ENCODE measurements at places on chromosomes 16 and 17.

GRCh38 chr16:58487566-58488351, 12.2 kb upstream of the NDRG4 start:
- peak; percentile 80 for DNase-seq

GRCh38 chr16:64440005-64440404, 681.9 kb downstream of the CDH11 start:
- peak; percentile 28 for DNase-seq

GRCh38 chr16:78742501-78743283, 643.2 kb downstream of the WWOX start:
- no peak for DNase-seq

DNA sequence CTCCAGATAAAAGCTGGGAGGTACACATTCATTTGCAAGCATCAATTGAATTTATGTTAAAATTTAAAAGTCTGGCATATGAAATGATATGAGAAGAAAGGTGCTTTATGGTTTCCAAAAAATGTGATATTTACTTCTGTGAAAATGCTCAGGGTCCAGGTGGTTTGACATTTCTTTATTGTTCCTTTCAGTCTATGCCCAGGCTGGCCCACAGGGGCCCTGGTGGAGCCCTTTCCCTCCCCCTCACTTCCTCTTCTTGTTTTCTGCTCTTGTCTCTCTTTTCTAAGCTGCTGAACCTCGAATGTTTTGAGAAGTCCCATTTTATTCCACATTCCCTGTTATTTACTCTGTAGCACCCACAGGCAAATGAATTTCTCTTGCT, 127.8 kb downstream of the HS3ST3B1 start:
- no peak for DNase-seq

- DNase-seq: no peak
Measured at GRCh38 chr17:38447502-38448085, 19.3 kb downstream of the ARHGAP23 start.

GRCh38 chr16:86578061-86578599, at the start of gene FOXL1:
FOXL1 (plus strand) TSS chr16:86578549; CDS start chr16:86578724, 175 bp downstream.
- DNase-seq: peak; percentile 87

DNA sequence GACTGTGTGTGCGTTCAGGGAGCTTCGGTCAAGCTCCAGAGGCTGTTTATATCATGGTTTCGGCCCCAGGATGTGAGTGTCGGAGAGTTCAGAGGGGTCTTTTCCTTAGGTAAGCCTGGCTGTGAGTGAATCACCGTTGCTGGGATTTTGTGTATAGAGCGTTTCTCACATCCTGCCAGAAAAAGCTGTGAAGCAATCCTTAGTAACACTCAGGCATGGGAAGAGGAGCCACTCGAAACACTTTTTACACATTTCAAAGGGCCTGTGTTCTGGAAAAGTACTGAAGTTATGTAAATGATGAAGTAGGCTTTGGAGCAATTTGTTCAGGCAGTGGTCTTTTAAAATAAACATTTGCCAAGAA, 662 bp downstream of the PGS1 start:
- DNase-seq: peak; percentile 95

GRCh38 chr17:49715717-49716279, 8.0 kb upstream of the SLC35B1 start:
- DNase-seq: no peak

- no peak for DNase-seq
Measured at GRCh38 chr16:69114346-69114975, 9.0 kb downstream of the HAS3 start.

- no peak for DNase-seq
Measured at GRCh38 chr17:83171661-83172060, 92.3 kb downstream of the METRNL start.

DNA sequence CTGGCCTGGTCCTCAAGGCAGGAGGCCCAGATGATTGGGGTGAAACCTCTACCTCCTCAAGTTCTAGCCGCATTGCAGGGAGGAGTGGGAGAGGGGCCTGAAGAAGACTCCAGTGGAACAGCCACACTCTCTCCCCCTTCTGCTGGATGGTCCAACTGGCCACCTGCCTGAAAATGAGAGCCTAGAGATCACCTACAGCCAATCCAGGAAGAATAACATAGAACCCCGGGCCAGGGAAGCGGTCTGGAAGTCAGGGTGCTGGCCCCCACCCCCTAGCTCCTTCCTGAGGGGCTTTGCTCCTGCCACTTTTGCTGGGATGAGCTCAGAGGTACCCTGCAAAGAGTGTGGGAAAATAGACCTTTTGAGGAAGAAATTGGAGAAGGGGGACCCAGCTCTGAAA, 1.8 kb downstream of the SLC6A2 start:
- DNase-seq: no peak

DNA sequence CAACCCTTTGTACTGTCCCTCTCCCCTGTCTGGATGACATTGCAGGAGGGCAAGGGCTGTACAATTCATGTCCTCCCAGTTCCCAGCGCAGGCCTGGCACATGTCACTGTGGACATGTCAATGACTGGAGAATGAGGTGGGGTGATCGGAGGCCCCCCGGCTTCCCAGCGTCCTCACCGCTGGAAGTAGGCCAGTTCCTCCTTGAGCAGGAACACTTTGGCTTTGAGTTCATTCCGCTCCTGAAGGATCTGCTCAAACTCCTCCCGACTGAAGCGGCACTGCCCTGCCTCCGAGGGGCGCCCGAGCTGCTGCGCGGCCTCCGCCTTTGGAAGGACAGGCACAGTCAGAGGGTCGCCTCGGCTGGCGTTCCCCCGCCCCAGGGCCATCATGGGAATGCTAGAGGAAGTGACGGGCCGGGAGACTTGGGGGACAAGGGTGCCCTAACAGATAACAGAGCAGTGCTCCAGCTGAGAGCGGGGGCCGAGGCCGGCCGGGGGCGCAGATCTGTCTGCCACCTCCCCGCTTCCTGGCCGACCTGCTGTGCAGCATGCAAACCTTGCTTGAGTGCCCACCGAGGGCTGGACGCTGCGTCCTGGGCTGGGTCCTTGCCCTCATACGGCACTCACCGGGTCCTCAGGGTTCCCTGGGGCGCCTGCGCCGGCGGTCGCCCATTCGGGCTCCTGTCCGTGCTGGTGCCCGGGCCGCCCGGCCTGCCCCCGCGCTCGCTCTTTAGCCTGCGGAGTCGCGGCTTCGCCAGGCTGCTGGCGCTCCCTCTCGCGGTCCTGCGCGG, 1.3 kb downstream of the RILP start:
- peak; percentile 42 for DNase-seq

- no peak for DNase-seq
Measured at GRCh38 chr16:915546-915945, 55.2 kb downstream of the LMF1 start.

GRCh38 chr16:82432261-82432660, 194.5 kb upstream of the CDH13 start:
- DNase-seq: no peak

DNA sequence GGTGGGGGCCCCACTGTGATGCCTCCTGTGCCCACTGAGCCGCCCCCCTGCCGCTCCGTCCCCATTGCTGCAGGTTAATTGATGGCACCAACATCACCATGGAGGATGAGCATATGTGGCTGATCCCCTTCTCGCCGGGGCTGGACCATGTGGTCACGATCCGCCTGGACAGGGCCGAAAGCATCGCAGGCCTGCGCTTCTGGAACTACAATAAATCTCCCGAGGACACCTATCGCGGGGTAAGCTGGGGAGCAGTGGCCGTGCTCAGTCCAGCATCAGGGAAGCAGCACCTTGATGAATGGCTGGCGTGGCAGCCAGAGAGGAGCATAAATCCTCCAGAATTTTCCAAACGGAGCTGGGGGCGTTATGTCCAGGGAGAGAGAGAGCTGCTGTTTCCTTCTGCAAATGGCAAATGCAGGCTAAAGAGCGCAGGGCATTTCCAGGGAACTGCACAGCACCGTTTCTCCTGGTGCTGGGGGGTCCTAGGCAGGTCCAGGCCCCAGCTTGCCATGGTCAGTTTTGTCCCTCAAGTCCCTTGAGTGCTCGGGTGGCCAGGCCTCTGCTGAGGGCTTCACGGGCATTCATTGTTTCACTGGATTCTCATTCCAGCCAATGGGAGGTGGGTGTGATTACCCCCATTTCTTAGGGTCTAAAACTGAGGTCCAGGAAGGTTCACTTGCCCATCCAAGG, 216.4 kb downstream of the KATNIP start:
- DNase-seq: no peak

DNA sequence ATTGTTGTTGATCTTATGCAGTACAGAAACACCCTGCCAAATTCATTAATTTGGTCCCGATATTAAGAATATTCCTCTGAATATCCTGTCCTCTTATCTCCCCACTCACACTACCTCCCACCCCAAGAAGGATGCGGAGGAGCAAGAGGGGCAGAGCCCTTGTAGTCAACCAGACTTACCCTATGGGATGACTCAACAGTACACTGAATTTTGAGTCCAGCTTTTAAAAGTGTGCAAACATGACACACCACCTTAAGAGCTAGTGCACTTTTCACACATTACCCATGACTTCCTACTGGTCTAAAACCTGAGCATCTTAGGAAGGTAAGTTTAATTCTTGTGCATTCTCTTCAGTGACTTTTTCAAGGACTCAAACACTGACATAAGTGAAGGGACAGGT, 9.5 kb downstream of the USP22 start:
- no peak for DNase-seq

All from cardiac fibroblast (primary cell).